ENCODE measurements at places on chromosomes 13 and 19. TPM values are rescaled to one million over a fixed set of nuclear protein-coding genes. Genes with fewer than 3 reads are reported as not detected.

The ZNF296 gene
- not detected for total RNA-seq

The CGB3 gene
- not detected for total RNA-seq

The ZNF181 gene
- total RNA-seq = 26.6 TPM

DNA sequence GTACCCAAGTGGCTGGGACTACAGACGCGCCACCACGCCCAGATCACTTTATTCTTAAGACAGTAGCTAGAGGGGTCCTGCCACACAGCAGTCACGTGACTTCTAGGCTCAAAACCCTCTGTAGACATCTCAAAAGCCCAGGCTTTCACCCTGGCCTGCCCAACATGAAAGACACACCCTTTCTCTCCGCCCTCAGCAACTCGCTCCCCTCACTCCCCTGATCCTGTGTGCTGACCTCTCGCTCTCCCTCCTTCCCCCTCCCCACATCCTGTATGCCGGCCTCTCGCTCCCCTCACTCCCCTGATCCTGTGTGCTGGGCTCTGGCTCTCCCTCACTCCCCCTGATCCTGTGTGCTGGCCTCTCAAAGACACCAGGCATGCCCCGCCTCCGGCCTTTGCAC is 77.4 kb downstream of the SLC15A1 start:
- no peaks in the 10 kb centered on the region for H3K36me3 ChIP-seq
- DNase-seq = no peak
- no peak overlapping the region for H3K4me3 ChIP-seq

DNA sequence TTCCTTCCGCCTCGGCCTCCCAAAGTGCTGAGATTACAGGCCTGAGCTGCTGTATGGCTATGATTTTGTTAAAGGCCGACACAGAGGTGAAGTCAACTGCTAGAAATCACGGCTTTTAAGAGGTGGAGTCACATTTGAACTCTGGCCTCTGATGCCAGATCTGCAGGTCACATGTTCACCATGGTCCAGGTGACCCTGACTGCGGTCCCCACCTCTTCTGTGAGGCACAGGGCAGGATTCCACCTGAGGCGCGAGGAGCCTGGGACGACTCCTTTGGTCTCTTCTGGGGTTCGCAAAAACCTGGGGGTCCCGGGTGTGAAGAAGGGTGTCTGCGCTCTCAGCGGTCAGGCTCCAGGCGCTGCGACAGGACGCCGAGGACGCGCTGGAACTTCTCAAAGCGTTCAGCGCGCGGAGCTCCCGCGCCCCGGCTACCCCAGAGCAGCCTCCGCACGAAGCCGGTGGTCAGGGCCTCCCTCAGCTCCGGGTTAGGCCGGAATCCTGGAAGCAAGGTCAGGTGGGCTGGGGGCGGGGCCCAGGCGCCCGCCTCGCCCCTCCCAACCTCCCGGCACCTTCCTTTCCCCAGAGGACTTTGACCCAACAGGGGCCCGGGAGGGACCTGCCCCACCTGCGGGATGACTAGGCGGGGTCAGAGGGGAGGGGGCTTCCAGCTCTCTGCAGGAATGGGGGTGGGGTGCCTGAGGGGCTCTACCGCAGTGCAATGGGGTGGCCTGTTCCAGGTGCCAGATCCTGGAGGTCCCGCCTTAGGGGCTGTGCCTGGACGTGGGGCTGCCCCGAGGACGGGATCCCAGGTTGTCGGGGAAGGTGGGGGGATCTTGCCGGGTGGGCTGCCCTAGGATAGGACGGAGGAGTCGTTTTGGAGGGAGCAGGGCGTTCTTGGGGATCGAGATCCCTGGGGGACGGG is 13.0 kb downstream of the TRIP10 start:
- no peaks in the 10 kb centered on the region for H3K27me3 ChIP-seq
- peaks cover 16% of the 10 kb centered on the region for H3K4me1 ChIP-seq
- H3K36me3 ChIP-seq = peaks cover 50% of the 10 kb centered on the region
- no peak for DNase-seq
- peak overlapping the region; percentile 67 for H3K27ac ChIP-seq

GRCh38 chr13:24527266-24527775 is 14.7 kb upstream of the PARP4 start:
- no peak overlapping the region for H3K27ac ChIP-seq
- no peaks in the 10 kb centered on the region for H3K27me3 ChIP-seq
- no peak for DNase-seq
- H3K4me1 ChIP-seq = no peaks in the 10 kb centered on the region
- no peaks in the 10 kb centered on the region for H3K36me3 ChIP-seq
